Suppressor macrophage treated with lipopolysaccharide for 4 hours (primary cell): ENCODE measurements at places on chromosomes 11 and 22.

- no peak for DNase-seq
Observed at GRCh38 chr11:70210051-70210501, 7.0 kb downstream of the FADD start.

DNA sequence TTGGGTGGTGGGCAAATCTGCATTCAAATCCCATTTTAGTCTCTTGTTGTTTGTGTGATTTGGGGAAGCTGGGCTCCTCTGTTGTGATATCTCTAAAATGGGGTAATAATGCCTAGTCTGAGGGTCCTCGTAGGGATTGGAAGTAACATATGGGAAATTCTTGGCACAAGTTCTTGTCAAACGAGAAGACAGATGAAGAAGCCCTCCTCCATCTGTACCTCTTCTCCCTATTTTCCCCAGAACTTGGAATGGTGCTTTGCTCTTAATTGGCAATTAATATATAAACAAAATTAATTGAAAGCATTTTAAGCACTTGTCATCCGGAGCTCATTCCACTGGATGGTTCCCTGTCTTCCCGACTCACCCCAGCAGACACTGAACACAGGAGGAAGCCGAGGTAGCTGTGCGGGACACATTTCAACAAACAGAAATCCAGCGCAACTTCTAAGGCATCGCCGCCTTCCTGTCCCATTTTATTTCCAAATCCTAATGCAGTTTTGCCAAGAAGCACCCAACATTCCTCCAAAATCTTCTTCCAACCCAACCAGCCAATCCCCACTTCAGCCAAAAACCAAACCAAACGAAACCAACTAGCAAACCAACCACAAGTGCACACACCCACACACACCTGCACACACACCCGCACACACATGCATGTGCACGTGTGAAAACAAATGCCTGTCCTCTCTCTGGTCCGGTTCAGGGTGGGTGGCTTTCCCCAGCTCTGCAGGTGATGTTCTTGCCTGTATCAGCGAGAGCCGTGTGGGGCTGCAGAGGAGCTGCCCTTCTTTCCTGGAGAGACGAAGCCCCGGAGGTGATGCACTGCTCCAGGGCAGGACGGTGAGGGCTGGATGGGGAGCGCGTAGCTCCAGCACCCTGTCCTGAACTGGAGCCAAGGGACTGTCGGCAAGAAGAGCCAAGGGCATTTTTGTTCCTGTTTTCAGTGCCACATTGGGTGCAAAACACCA lies 100.8 kb upstream of the B3GAT1 start:
- no peak for DNase-seq

DNA sequence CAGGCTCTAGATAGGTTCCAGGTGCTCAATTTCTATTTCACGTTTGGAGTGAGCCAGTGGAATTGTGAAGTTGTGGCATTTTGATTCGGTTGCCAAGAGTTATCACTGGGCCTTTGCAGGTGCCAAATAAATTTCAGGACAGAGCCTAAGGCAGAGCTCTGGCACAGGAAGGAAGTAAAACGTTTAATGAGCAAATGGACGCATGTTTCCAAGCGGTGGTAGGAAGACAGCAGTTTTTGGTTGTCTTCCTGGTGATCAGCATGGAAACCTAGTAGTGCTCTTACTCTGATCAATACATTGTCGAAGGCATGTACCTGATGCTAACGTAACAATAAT lies 452 bp downstream of the BIRC3 start:
- peak; percentile 37 for DNase-seq

- no peak for DNase-seq
Observed at GRCh38 chr11:70948855-70949531, 303.4 kb downstream of the SHANK2 start.

- DNase-seq, result no peak
Observed at GRCh38 chr11:134544095-134544815, 132.2 kb upstream of the B3GAT1 start.

DNA sequence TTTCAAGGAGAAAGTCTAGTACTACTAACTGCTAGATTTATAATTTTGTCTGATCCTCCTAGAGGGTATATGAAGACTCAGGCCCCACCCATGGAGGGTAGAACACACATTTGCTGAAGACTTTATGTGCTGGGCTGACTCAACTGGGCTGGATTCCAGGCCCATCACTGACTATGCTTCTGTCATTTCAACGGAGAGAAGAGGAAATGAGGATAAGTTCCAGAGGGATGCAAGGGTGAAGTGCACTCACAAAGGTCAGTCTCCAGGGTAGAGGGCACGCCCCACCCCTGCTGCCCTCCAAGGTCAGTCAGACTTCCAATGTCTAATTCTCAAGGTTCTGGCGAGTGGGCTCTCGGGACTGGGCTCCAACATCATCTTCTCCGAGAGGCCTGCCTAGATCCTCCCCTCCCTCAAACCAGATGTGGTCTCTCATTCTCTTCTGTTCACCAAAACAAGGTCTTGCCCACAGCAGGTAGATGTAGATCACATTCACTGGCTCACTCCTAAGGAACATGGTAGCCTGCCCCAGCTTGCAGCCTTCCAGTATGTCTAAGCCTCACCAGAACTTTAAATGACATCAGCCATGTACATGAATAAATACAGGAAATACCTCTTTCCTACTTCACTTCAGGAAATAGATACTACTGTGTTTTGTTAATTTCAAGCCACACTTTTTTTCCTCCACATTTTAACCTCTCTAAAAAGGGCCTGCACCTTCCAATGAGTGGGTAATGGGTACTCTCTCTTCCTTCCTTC lies 7.3 kb upstream of the C11orf86 start:
- DNase-seq, result peak; percentile 72

- DNase-seq, result no peak
Observed at GRCh38 chr11:11577251-11577855, 44.5 kb downstream of the GALNT18 start.

DNA sequence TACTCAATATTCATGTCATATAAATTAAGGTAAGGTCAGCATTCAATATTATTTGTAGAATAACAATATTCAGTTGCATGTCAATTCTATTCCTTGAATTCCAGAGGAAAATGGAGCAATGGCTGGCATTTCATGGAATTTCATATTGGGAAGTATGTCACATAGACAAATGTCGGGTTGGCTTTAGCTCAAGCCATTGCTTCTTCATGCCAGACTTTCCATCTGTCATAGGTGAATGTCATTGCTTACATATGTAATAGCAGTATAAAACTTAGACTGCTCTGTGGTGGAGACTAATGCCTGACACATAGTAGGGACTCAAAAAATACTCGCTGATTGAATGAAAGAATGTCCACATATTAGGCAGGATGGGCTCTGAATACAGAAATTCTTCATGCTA lies 509.6 kb upstream of the CHORDC1 start:
- no peak for DNase-seq

GRCh38 chr22:47071807-47072641 lies 309.6 kb downstream of the TBC1D22A start:
- DNase-seq, result no peak

GRCh38 chr11:33474866-33475265 lies 217.7 kb downstream of the HIPK3 start:
- no peak for DNase-seq

DNA sequence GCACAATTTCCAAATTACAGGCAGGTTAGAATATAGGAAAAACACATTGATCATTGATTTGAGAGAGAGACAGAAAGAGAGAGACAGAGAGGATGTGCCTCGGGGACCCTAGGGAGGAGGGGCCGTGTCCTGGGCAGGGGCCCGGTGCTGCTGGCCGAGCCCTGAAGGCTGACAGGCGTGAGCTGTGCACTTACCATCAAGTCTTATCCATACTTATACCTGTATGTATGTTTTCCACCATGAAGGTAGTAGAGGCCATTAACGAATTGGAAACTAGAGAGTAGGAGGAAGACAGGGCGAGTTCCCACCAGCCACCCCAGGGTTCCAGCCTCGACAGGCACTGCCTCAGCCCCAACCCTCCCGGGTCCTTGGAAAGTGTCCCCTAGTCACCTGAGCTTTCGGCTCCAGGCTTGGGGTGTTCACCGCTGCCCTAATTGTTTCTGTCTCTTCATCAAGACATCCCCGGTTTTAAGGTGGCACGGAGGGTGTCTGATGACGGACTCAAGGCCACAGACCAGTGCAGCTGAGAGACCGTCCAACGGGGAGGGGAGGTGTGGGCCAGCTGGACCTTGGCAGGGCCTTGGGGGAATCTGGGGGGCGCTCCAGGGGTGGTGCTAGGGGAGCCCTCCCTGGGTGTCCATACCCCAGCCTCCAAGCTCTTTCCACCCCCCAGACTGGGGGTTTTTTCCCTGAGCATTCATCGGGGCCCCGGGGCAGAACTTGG lies 431.3 kb downstream of the TBC1D22A start:
- no peak for DNase-seq

- no peak for DNase-seq
Observed at GRCh38 chr22:35846804-35847203, 129.1 kb downstream of the APOL5 start.

GRCh38 chr22:42780070-42780540 lies 59.4 kb upstream of the A4GALT start:
- DNase-seq, result peak; percentile 86

GRCh38 chr11:64996710-64997380 lies at the start of gene BATF2:
Gene BATF2, minus strand, starts transcription at chr11:64996971. Its CDS starts 57 bp downstream, at chr11:64996914.
- DNase-seq, result peak; percentile 96

GRCh38 chr11:1563697-1564534 lies 8.2 kb downstream of the DUSP8 start:
- no peak for DNase-seq

GRCh38 chr22:42317008-42317407 lies 46.6 kb upstream of the TCF20 start:
- no peak for DNase-seq

GRCh38 chr11:69368119-69368880 lies 74.3 kb downstream of the MYEOV start:
- no peak for DNase-seq

DNA sequence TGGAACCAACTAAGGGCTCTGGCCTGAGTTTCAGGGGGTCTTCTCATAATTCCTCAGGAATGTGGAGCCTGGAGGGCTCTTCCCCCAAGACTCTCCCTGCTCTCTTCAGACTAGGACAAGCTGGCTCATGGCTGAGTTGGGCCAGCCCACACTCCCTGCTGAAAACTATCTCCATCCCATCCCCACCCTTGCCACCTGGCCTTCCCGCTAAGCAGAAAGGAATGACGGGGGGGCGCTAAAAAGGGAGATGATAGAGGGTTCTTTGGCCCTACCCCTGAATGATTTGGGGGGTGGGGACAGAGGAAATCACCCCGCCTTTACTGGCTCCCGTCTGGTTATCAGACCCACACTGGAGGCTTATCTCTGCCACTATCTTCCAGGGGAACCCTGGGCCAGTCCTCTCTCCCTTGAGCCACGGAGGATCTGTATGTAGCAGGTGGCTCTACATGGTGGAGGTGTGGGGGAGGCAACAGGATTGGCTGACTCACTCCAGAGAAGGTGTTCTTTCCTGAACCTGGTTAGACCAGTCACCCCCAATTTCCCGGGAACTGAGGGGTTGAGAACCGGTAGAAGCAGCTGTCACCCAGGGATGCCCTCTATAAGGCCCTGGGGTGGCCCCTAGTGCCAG lies 5.7 kb downstream of the SMTN start:
- no peak for DNase-seq

DNA sequence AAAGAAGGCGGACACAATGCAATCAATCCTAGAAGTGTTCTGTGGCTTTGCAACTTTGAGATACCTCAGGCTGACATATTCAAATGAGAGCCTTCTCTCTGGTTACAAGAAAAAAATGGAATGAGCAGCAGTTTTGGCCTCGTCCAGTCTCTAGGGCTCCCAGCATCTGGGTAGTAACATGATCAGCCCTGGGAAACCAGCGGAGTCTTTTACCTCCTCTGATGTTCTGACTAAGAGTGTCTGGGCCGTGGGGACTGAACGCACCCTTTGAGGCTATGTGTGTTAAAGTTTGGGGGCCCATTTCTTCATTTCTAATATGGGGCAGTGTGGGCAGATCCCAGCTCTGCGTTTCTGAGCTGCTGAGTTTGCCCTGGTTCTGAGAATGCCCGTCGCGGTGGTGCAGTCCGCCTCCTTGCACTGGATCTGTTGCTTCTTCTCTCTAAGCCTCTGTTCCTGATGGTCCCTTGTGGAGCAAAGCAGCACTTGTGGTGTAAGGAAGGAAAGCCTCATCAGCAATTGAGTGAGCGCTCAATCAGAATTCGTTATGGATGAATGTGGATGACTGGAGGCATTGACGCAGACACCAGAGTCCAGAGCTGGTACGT lies 8.1 kb downstream of the PARVB start:
- no peak for DNase-seq

DNA sequence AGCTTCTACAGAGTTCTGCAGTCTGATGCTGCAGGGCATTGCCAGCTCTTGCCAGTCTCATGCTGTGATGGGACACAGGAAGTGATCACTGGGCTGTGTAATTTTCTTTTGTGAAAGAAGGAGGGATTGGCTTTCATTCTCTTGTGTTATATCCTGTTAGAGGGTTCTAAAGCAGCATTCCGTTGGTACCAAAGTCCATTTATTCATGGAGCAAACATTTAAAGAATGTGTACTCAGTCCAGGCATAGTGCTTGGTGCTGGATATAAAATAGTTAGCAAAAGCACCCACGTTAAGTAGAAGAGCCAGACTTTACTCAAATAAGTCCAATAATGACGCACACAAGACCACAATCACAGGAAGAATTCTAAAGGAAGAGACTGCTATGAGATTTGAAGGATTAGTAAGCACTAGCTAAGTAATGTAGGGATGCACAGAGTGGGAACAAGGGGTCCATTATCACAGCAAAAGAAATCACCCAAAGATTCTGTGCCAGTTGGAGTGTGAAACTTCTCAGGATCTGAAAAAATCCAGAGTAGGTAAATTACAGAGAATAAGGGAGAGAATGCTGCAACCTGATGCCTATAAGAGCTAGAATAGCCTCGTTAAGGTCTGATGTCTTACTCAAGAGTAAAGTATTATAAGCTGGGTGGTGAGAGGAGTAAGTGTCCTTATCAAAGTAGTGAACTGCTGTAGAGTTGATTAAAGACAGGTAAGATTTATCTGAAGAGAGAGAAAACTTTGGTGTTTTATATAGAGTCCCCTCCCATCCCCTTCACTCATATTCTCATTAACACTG lies 728.3 kb downstream of the METTL15 start:
- no peak for DNase-seq

DNA sequence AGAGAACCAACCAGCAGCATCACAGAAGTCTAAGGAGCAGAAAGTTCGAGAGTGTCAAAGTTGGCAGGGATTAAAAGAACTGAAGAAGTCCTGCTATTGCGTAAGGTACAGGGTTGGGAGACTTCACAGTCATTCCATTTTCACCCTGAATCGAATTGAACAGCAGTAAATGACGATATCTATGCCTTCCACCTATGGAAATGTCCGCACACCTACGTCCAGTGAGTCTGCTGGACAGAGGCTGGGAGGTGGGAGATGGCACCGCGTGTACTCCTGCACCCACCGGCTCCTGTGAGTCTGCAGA lies 116.7 kb downstream of the MICAL3 start:
- no peak for DNase-seq

GRCh38 chr11:68271023-68271780 lies 571 bp downstream of the C11orf24 start:
- peak; percentile 76 for DNase-seq
